Esophagus squamous epithelium (tissue), 5 donors: ENCODE measurements at places on chromosomes 13 and 19.

DNA sequence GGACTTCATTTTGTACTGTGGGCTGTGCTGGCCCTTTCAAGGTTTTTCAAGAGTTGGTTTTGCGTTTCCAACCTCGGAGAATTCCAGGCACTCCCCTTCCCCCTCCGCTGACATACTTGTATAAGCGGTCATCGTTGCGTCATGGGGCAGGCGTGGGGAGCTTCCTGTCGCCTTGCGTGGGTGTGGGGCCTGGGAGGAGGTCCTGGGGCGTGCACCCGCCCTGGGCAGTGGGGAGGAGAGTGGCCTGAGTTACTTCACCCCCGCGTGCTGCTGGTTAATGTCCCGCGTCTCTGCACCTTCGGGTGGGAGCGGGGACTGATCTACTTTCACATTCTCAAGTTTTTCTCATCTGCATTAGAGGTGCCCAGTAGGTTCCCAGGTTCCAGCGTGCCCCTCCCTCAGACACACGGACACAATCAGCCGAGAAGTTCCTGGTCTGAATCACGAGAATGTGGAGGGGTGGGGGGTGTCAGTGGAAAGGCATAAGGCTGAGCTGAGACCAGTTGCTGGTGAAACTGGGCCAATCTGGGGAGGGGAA, 4.1 kb downstream of the IER2 start:
- DNase-seq = peak; percentile 60

- no peak for DNase-seq
Observed at GRCh38 chr13:37085606-37086005, 19.9 kb downstream of the CSNK1A1L start.

- DNase-seq = peak; percentile 45
Observed at GRCh38 chr19:20999731-21000352, 20.6 kb upstream of the ZNF430 start.

GRCh38 chr19:8526345-8527091, 12.6 kb upstream of the ZNF414 start:
- no peak for DNase-seq

- no peak for DNase-seq
Observed at GRCh38 chr13:110676595-110677587, 29.0 kb downstream of the CARS2 start.
